Amniotic epithelial cell (primary cell): ENCODE measurements at places on chromosomes 7 and 10.

DNA sequence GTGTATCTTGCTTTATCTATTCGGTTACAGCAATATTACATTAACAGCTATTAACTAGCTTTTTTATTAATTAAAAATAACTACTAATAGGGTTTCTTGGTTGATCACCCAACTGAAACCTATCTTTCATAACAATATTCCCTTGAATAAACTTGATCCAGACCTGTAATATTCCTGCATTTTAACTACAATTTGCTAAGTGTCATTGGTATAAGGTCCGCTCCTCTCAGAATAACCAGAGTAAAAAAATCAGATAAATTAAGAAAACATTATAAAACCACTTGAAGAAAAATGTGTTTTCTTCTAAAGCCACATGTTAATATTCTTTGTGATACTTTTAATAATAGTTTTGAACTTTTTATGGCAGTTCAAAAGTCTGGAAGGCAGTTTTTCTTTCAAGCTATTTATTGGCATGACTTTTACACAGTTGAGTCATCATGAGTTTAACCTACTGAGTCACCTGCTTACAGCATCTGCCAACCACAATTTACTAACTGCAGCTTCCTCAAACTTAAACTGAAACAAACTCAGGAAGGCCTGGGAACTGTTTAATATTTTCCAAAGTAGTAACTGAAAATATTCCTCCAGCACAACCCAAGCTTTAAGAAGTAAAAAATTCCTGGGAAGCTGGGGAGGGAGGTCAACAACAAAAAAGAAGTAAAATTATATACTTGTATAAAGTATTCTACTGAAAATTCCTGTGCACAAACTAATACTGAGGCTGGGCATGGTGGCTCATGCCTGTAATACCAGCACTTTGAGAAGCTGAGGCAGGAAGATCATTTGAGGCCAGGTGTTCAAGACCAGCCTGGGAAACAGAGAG lies 103.2 kb downstream of the NRBF2 start:
- peak; percentile 93 for DNase-seq

DNA sequence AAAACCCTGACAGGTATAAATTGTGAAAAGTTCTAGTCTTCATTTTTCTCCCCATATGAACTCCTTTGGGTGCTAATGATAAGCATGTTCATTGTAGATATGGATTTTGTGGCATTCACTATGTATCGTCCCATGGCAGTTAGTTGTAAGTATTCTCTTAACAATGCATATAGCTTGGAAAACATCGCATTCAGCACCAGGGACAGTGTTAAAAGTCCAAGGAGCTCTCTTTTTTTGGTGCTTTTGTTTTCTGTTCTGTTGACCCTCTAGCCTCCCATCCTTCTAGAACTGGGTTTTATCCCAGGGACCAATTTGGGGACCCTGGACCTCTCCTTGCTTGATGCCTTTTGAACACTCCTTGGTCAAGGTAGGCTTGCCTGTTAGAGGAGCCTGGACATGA lies 37.7 kb downstream of the INSYN2A start:
- no peak for DNase-seq

GRCh38 chr10:114394531-114394930 lies 9.8 kb downstream of the AFAP1L2 start:
- no peak for DNase-seq

GRCh38 chr10:34413214-34413613 lies 401.9 kb downstream of the PARD3 start:
- DNase-seq, result no peak

DNA sequence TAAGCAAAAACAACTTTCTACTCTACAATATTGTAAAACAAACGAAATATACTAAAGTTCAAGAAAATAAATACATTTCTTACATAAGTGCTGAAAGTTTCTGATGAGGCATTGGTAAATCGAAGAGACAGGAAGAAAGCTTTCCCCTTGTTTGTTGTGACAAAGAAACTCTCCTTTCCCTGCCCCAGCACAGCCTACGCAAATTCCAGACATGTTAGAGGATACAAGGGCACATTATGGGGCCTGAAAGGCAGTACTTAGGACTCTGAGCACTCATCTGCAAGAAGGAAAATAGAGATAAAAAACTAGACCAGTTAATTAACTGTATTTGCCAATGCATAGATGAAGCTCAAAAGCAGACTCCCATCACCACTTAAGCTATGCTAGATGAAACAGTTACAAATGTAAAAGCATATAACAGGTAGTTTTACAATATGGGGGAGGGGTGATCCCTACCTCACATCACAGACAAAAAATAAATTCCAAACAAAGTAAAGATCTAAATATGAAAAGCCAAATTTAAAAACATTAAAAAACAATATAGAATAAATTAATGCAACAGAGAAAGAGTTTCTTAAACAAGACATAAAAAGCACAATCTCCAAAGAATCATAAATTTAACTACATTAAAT lies 21.8 kb downstream of the ARHGAP19 start:
- DNase-seq, result peak; percentile 33

DNA sequence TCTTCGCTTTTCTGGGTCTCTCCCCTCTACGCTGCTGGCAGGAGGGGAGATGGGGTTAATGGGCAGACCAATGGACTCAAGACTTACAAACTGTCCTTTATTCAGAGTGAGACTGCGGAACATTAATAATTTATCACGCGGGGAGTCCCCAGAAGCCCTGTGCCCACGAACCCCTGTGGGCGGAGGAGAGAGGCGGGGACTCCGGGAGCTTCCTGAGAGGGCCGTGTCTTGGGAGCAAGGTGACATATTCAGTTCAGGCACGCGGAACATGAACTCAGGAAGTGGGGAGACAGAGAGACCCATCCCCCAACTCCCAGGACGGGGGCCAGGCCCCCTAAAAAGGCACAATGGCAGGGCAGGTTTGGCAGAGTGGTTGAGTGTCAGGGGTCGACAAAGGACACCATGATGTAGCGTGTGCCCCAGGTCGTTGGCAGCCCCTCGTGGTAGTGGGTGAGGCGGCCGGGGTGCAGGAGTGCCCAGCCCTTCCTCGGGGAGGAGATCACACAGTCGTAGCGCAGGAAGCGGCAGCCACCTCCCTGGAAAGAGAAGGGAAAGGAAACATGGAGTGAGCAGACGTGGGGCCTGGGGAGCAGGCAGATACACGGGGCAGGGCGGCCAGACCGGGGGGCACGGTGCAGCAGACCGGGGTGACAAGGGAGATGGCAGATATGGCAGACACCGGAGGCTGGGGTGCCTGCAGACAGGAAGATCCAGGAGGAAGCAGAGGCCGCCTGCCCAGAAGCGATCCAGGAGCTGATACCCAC lies 5.2 kb upstream of the MOGAT3 start:
- no peak for DNase-seq

- peak; percentile 20 for DNase-seq
Measured at GRCh38 chr7:33591490-33591889, 313.8 kb upstream of the BMPER start.

- no peak for DNase-seq
Measured at GRCh38 chr7:1943326-1943725, 273.2 kb downstream of the ELFN1 start.

GRCh38 chr10:36573246-36573645 lies 552.2 kb upstream of the ANKRD30A start:
- DNase-seq, result no peak

GRCh38 chr7:138752518-138753149 lies 45.2 kb upstream of the TMEM213 start:
- no peak for DNase-seq

GRCh38 chr7:88147341-88147740 lies 72.5 kb downstream of the SRI start:
- no peak for DNase-seq

DNA sequence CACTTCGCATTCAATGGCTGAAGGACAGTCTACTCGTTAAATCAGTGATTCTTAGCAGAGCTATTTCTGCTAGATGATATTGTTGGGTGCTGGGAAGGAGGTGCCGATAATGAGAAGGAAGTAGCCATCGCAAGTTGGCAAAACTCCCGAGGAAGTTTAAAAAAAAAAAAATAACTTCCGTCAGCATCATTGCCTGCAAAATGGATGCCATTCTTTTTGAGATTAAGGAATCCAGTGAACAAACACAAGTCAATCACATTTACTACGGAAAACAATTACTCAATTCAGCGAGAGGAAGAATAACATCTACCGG lies 74.4 kb upstream of the SFMBT2 start:
- DNase-seq, result no peak

DNA sequence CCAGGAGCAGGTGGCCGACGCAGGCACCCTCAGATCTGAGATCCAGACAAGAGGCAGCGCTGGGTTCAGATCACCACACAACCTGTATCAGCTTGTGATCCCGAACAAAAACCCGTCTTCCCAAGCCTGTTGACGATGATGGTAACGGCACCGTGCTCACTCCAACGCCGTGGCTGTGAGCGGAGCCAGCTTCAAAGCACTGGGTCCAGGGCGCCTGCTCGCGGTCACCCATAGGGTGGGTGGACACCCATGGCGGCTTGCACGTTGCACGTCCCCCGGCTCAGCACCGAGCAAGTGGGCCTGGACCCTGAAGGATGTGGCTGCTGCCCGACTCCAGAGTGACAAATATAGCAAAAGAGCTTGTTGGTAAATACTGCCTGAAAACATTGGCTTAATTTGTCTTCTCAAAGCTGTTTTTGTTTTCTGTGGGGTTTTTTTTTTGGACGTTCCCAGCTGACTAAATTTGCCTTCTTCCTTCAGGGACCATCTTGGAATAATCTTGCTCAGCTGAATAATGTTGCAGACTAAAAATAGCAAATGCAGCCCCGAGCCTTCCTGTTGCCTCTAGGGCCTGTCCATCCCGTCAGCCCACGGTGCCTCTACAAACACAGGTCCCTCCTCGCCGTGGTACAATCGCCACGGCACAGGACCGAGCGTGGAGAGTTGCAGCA lies 41.0 kb downstream of the FOXK1 start:
- no peak for DNase-seq

- DNase-seq, result peak; percentile 18
Measured at GRCh38 chr10:115903207-115903606, 369.8 kb downstream of the GFRA1 start.

DNA sequence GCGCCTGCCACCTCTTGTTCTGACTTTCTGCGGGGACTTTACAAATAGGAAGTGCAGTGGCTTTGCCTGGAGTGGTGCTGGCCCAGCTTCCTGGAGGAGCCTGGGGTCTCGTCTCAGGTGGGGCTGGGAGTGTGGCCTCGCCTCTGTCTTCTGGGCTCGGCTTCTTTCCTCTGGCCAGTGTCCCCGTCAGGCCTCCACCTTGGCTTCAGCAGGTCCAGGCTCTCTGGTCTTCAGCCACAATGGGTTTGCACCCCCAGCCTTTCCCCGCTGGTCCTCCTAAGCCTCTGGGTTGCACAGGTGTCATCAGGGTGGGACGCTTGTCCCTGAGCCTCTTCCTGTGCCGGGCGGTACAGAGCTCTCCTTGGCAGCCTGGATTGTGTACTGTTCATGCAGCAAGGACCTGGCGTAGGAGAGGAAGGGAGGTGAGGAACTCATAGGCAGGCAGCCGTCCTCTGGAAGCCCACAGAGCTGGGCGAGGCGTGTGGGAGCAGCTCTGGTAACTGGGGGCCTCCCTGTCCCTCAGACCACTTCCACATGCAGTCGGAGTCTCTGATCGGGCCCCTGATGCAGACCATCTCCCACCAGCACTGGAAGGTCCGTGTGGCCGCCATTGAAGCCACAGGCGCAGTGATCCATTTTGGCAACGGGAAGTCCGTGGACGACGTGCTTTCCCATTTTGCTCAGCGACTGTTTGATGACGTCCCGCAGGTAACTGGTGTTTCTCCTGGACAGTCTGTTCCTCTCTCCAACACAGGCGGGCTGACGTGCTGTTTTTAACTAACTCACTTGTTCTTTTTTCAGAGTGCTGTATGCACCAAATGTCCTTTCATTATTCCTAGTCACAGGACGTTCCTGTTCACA lies 2.3 kb upstream of the PRKAR1B start:
- no peak for DNase-seq

- DNase-seq, result no peak
Measured at GRCh38 chr10:95626500-95626899, 30.0 kb downstream of the ALDH18A1 start.

DNA sequence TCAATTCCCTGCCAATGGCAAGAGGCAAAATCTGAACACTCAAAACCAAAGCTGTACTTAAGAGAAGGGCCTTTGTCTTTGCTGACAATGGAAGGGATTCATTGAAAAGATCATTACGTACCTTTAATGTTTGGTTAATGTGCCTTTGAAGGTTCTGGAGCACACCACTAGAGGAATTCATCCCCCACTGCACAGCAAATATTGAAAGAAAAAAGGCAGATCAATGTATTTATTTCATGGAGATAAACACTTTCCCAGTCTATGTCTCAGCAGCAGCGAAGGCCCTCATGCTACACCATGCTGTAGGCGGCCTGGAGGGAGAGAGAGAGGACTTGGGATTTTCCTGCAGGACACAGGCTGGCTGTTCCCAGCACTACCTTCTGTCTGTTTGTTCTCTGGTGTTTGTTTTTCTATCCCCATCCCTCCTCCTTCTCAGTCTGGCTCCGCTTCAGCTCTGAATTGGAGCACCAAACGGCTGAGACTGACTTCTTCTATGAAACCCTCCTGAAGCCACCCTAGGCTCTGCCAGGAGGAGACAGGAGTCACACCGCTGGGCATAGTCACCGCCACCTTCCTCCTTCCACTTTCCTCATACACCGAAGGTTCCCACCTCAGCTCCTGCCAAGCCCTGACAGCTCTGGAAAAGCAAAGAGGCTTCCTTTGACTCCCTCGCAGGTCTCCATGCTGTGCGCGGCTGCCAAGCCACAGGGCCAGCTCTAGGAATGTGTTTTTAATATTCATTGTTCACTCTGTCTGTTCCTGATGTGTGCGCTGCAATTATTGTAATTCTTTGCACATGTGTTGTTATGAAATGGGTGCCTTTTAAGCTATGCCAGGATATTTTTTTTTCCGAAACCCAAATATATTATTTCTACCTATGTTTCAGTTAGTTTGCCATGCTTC lies 301.5 kb downstream of the FZD1 start:
- DNase-seq, result no peak

GRCh38 chr7:44313016-44313415 lies 12.4 kb downstream of the CAMK2B start:
- no peak for DNase-seq

DNA sequence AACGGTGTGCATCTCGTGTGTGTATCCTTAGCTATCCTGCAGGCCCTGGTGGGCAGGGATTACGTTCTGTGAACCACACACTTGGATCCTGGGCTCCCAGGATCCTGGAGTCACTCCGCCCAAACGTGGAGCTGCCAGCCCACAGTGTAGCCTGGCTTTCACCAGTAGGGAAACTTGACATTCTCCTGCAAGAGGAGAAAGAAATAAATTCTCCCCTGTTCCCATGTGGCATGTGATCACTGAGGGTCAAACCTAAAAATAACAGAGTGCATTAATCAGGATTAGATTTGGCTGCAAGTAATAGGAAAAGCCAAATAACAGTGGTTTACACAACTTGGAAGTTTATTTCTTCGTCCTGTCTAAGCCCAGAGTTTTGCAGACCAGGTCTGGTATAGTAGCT lies 32.3 kb downstream of the PALD1 start:
- peak; percentile 45 for DNase-seq

DNA sequence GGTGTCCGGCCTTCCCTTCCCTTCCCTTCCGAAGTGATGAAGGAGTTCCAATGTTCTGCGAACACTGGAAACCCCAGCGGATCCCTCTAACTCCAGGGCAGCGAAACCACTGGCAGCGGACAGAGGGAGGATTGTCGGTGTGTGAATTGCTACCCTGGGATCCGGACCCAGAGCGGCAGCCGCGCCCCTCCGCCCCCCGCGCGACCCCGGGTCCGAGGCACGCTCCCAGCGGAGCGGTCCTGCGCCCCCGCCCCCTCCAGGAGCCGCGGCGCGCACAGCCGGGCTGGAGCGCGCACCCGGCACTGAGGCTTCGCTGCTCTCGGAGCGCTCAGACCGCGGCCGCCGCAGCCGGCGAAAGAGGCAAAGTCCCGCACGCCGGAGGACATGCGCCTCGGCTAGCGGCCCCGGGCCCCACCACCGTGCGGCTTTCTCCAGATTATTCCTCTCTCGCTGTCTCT lies at the start of gene PTPRZ1:
TSS of gene PTPRZ1 (plus strand) at position 331 of the 458 bp plus-strand sequence. CDS start 339 bp downstream, outside the sequence.
- DNase-seq, result no peak

GRCh38 chr7:1972744-1973143 lies 260.0 kb downstream of the MAD1L1 start:
- DNase-seq, result peak; percentile 1
